NCI-H2029 treated with DMSO at 0.1 percent for 48 hours (cell line): ENCODE measurements at places on chromosomes 4 and X.

- no peak for DNase-seq
Measured at GRCh38 chr4:83617371-83618035, 81.6 kb downstream of the GPAT3 start.

GRCh38 chrX:11952176-11952720, 186.0 kb upstream of the FRMPD4 start:
- no peak for DNase-seq

- no peak for DNase-seq
Measured at GRCh38 chr4:54118850-54119589, 19.1 kb downstream of the GSX2 start.

- no peak for DNase-seq
Measured at GRCh38 chr4:647481-647880, 22.1 kb downstream of the PDE6B start.

DNA sequence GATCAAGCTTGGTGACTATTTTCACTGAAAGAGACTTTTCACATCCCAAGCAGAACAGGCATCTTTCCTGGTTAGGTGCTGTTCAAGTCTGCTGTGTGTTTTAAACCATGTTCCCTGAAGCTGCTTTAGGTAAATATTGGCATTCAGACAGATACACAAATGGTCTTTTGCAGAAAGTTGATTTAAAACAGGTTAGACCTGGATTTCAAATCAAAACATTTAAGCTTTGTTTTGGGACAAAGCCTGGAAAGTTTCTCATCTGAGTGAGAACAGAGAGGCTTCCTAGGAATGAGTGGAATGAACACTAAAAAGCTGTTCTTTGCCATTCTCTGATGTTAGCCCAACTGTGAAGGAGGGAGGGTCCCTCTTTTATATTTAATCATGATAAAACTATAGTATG, 10.1 kb downstream of the ANXA3 start:
- no peak for DNase-seq

DNA sequence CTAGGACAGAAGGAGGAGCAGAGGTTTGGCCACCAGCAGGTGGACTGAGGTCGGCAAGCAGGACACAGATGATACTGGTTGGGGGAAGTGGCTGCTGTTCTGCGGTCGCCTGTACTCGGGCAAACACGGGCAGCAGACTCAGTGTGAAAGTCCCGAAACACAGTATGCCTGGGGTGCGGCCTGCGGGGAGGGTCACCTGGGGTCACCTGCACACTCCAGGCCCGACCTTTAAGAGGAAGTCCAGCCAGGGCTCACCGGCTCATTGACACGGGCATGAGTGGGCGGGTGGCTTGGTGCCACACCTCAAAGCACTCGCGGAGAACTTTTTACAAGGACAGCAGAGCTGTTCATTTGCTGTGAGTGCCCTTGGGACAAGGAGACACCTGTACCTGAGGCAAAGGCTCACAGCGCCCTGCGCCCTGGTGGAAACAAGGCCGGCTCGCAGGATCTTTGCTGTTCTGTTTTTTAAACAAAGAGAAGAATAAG, 71.5 kb upstream of the MXD4 start:
- DNase-seq = no peak

GRCh38 chr4:118950224-118950623, 61.6 kb downstream of the SYNPO2 start:
- DNase-seq = no peak

GRCh38 chrX:69555481-69556041, 51.4 kb downstream of the NALF2 start:
- no peak for DNase-seq

DNA sequence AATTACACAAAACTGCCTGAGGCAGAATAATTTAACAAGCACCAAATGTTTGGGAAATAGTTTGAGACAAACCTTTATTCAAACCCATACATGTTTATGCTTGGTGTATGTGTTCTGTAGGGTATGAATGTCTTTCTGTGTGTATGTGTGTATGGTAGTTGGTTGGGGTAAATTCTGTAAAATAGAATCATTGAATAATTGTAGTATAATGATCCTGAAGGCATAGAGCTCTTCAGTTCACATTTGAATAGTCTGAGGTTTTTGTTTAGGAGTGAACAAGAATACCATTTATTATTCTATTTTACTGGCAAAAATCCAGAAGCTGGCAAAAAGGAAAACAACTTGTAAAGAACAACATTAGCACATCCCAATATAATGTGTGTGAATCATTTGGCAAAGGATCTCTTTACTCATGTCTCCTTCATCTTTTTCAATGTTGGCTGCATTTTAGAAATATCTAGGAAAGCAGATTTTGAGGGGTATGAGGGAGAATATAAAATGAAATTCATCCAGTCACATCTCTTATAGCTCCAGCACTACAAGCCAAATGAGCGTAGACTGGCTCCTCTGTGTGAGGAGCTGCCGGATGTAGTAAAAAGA, 360.0 kb downstream of the CHIC1 start:
- no peak for DNase-seq

- DNase-seq = no peak
Measured at GRCh38 chrX:140274811-140275525, 229.9 kb downstream of the SOX3 start.

DNA sequence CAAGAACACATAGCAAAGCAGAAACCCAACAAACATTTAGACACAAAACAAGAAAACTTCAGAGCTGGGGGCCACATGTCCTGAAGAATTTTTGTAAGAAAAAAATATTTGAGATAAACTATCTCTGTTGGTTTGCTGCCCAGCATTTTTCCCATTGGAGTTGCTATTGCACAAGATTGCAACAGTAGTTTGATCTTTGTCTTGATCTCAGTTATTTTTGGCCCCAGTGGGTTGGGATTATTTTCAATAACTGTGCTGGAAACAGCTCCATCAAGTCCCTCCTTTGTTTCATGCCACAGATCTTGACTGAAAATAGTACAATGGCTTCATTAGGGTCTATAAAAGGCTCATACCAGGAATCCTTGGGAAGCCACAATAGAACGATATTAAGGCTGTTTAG, 103.8 kb upstream of the RAI2 start:
- DNase-seq = no peak

DNA sequence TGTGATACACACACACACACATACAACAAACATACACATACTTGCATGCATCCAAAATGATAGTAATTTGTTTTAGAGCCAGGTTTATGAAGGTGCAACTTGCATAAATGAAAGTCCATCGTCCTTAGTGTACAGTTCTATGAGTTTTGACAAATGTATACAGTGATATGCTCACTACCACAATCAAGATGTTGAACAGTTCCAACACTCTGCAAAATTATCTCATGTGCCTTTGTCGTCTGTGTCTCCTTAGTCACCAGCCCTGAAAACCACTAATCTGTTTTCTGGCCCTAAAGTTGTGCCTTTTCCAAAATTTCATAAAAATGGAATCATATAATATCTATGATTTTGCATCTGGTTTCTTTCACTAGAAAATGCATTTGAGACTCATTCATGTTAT, 67.8 kb upstream of the ANXA3 start:
- no peak for DNase-seq

DNA sequence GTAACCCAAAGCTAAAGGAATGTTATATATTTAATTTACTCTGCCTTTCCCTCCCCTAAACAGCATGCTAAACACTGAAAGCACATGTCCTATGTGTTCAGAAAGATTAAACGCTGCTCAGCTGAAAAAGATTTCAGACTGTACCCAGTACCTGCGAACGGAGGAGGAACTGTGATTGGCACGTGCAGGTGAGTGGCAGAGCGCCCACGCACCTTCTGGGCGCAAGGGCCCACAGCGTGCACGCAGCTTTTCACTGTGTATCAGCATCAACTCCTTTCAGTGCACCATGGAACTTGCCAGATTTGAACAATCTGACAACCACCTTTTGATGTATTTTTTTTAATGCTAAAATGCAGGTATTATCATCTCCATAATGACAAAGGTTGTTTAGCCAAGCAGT, 87.7 kb downstream of the RFC1 start:
- DNase-seq = no peak

- no peak for DNase-seq
Measured at GRCh38 chr4:47839259-47839658, 1.4 kb upstream of the CORIN start.

- no peak for DNase-seq
Measured at GRCh38 chrX:47900833-47901232, 64.1 kb downstream of the ZNF81 start.

DNA sequence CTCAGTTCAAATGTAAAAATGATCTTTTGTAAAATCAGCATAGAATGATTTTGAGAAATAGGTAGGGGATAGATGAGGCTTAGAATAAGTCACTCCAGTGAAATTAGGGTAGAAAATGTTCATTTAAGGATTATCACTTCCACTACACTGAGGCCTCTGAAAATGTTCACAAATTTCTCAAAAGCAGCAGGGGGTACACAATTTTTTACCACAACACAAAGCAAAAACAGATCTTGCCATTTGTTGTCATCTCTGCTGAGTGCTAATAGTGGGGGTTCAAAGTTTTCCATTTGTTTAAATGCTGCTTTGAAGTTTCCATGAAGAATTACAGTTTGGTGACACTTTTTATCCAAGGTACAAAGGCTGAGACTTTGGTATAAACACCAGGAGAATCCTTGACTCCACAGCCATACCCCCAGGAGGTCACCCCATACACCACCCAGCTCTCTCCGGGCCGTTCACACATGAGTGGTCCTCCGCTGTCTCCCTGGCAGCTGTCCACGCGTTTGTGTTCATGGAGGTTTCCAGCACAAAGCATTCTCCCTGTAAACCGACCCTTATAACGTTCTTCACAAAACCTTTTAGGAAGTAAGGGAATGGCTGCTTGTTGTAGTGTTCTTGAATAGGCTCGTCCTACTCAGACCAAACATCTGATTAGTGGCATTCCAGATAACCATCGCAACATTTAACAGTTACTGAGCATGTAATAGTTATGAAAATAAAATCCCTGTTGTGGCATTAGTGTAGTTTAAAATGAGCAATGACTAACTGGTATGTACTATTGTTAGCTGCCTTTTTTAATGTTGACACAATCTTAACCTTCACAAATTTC, 71.0 kb downstream of the PRSS12 start:
- no peak for DNase-seq

DNA sequence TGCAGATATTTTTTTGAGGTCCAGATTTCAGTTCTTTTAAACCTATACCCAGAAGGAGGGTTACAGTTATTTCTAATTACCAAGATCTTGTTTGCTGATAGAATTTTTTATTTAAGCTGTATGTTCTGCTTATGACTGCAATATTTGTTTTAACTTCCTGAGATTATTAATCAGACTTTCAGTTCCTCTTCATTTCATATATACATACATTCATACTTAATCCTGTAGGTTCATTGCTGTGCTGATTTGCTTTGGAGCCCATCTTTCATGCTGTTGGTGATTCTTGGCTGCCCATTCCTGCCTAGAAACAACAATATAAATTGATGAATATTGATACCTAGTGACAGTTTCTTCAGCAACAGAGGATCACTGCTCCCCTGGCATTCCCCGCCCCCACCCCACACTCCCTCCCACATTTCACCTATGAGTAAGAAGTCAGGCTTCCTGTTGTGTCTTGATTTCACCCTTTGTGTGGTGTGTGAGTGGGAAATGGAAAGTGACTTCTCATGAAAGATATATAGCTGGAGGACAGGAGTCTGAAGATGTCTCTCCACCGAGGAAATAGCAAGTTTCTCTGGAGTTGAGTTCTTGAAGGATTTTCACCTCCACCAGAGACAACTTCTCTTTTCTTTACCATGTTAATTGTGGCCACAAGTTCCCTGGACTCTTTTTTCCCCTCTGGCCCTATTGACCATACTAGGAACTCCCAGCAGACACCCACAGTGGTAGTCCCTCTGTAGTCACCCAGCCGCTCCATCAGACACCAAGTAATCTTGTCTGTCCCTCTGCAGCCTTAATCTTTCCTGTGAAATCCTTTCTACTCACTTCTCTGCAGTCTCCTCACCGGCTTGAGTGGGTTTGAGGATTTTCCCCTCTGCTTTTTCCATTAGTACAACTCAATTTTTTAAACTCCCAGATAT, 118.4 kb downstream of the ASB9 start:
- no peak for DNase-seq

DNA sequence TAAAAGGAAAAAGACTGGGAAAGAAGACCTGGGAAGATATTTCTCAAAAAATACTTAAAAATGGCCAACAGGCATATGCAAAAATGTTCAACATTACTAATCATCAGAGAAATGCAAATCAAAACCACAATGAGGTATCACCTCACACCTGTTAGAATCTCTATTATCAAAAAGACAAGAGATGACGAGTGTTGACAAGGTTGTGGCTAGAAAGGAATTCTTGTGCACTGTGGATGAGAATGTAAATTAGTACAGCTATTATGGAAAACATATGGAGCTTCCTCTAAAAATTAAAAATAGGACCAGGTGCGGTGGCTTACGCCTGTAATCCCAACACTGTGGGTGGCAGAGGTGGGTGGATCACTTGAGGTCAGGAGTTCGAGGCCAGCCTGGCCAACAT, 50.0 kb downstream of the C4orf46 start:
- no peak for DNase-seq

- no peak for DNase-seq
Measured at GRCh38 chr4:22877486-22878052, 184.8 kb downstream of the GBA3 start.
